ENCODE measurements at places on chromosomes 1 and 21.

DNA sequence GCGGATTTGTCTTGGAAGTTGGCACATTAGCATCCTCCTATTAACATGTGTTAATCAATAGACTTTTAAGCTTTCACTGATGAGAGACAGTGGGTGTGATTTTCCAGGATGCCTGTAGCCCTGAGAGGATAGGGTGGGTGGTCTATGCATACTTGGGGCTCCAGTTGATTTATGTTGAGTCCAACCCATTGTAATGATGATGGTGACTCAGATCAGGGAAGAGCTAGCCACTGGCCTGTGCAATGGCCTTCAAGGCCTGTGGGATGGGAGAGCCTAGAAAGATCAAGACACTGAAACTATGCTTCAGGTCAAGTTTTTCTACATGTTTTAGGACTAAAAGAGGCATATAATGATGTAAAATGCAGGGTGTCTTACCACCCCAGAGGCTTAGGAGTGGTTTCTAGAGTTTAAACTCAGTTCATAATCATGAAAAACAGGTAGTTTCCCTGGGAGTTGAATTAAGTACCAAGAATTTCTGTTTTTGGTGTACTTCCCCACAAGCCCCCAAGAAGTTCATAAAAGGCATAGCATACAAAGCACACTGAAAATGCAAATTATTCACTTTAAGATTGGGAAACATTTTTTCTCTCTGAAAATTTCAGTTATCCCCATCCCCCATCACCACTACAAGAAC lies 19.9 kb downstream of the BEND5 start:
- DNase-seq = no peak

DNA sequence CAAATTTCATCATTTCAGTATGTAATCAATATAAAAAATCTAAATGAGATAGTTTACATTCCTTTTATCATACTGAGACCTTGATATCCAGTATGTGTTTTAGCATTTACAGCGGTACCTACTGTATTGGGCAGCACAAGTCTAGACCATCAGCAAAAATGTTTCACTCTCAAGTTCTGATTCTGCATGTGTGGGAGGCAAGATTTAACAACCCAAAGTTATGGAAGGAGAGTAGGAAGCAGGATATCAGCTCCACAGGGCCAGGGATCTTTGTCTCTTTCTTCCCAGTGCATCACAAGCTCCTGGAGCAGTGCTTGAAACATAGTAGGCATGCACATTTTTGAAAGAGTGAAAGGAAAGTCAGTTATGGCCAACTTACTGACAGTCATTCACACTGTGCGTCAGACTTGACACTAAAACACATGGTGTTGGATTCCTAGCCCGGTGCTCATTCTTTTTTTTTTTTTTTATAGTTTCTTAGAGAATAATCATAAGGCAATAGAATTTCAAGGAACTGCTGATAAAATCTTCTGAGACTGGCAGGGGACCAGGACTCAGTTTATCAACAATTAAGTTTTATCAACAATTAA lies 6.1 kb downstream of the TENT5C start:
- DNase-seq = no peak

GRCh38 chr1:42008264-42008663 lies 89.5 kb upstream of the HIVEP3 start:
- no peak for DNase-seq

GRCh38 chr1:72336776-72337175 lies 54.4 kb upstream of the NEGR1 start:
- no peak for DNase-seq

- no peak for DNase-seq
These were observed 19.1 kb upstream of the SLC5A9 start for GRCh38 chr1:48203287-48203900.

DNA sequence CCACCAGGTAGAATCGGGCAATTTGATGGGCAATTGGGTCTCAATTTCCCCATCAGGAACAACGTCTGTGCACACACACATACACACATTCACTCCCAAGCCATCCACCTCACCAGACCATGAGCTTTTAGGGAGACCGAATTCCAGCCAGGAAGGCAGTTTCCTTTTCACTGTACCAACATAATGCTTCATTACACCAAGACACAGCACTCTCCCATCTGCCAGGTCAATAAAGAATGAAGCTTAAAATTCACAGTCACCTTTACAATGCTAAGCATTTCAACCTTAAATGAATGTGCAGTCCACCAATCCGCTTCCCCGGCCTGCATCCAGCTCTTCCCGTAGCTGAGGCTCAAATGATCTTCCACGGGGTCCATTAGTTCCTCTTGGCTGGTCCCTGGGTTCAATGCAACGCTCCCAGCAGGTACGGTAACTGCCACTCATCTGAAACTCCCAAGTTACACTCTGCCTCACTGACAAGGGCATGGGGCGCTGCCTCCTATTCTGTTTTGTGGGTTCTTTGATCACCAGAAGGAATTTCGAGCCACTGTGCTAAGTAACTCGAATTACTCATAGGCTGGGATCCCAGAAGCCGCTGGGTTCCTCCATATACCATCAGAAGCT lies 105.0 kb downstream of the SIM2 start:
- no peak for DNase-seq

DNA sequence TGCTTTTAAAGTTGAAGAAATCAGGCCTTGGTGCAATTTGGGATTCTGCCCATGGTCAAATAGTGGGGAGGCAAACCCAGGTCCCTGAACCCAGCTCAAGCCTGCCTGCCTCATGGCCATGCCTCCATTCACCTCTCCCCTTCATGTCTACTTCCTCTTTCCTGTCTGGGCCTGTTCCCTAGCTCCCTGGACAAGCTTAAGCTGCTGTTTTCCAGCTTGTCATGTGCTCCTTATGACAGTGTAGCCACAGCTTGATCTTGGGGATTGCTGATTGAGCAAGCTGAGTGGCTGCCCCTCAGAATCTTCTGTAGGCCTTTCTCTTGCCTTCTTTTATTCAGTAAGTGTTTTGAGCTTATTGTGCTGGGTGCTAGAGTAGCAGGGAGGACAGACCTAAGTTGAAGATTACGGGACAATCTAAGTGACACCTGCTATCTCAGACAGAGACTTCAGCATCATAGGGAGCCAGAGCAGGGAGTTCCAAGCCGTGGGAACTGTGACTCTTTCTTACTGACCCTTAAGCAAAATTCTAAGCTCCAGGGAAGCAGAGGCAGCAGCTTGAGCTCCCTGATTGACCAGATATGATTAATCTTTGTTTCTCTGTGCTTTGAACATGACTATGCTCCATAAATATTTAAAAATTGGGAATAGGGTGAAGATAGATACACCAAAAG lies 520 bp upstream of the MR1 start:
- no peak for DNase-seq

DNA sequence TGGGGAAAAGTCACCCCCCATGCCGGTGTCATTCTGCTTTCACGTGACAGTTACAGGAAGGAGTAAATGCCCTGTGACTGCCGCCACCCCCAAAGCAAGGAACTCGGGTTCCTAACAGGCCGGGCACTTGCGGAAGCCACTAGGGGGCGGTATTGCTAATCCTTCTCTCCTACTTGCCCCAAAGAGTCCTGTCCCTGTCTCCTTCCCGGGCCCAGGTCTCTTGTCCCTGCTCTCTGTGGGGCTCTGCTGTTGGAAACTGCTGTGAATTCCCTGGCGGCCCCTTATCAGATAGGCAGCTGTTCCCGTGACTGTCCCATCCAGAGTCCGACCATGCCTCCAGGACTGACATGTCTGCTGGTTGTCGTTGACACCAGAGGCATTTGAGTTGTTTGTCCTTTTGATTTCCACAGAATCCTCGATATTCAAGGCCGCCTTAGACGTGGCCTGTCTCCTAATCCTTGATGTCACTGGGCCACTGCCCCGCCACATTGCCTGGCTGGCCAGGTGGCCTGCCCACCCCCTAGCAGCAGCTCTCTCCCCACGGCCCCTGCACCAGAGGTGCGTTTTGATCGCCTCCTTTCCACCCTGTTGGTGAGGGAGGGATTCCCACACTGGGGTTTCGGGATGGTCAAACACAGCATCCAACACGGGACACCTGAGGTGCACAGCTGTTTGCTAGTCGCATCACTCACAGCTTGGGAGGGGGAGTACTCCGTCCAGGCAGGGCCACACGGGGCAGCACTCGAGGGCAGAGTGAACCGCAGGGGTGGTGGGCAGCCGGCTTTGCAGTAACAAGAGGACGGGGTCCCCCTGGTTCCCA lies 37.3 kb downstream of the CHAF1B start:
- DNase-seq = no peak

DNA sequence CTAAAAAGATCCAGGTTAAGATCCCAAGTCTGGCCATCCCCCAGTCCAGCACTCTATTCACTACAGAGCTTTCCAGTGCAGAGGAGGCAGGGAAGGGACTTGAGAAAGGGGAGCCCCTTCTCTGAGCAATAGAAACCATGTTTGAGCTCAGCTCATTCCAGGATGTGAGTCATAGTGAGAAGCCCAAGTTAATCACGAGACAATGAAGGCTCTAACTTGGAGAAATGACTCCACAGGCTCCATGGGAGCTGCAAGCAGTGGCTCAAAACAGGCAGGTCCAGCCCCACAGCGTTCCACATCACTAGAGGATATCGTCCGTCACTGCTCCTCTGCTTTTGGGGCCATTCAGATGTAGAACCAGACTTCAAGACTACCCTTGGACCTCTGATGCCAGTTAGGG lies 59.1 kb downstream of the CAMK2N1 start:
- no peak for DNase-seq

- no peak for DNase-seq
These were observed 92.9 kb downstream of the KIF14 start for GRCh38 chr1:200527670-200528069.

DNA sequence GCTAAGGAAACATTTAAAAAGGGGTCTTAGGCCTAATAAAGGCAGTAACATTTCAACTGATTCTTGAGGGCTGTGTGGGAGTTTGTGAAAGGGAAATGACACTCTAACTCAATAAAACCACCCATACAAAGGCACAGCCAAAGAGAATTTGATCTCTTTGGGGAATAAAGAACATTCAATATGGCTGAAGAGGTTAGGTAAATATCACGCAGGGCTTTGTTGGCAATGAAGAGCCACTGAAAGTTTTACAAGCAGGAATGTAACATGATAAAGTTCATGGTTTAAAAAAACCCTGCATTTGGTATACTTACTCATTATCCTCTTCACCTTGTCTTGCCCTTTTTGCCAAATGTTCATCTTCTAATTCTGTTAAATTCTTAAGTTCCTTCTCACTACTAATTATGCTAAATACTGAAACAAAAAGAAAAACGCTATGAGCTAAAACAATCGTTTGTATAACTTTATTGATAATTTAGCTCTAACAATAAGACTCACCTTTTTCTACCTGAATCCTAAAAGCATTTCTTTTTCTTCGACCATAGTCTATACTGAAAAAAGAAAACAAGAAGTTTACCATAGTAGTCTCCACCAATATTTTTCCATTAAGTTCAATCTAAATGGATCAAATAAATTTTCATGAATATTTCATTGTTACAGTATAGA lies 12.5 kb downstream of the NVL start:
- no peak for DNase-seq

DNA sequence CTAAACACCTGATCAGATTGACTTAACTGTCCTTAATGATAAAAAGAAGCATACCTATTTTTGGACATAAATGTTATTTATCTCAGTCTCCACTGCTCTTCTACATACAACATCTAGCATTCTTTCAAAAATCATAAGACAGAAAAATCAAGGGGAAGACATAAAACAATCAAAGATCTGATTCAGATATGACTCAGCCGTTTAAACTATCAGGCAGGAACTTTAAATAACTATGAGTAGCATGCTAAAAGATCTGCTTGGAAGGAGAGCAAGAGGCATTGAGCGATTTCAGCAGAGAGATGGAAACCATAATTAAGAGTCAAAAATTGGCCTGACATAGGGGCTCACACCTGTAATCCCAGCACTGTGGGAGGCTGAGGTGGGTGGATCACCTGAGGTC lies 27.2 kb upstream of the SLC22A15 start:
- DNase-seq = no peak

DNA sequence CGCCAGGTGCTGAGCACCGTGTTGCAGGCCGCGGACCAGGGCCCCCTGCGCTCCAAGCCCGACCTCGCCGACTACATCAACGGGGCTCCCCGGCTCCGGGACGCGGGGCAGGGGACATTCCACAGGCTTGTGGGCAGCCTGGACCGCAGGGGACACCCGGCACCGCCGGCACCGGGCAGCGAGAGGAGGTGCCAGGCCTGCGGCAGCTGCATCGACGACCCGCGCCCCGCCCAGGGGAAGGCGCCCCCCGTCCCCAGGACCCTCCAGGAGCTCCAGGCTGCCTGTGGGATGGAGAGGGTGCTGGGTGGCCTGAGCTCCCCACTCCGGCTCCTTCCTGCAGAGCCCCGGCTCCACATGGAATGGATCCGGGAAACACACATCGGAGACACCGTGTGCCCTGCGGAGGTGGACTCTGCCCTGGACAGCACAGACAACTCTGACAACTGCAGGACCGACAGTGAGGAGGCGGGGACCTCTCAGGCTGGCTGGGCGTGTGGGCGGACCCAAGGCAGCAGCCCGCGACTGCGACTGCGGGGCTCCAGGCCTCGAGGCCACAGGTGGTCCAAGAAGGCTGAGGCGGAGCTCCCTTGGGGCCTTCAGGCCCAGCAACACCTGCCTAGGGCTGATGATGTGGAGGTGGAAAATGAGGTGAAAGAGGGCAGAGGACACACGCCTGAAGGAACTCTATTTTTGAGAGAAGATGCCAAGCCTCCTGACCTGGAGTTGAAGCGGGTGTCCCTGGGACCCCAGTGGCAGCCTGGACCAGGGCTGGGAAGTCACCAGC lies 22.8 kb downstream of the KIAA1614 start:
- DNase-seq = no peak

DNA sequence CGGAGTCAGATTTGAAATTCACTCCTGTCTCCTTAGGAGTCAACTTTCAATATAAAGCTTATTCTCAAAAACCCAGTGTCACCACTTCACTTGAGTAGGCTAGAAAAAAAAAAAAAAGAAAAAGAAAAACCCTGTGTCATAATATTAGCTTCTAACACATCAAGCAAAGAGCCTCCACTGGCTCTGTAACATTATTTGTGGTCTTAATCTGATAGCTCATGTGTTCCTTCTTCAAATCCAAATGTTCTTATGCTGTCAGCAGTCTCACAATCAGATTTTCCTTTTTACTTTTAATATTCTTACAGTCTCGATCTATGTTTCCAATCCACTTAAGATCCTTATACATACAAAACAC lies 26.1 kb upstream of the PSMG1 start:
- no peak for DNase-seq

- no peak for DNase-seq
These were observed 1.2 kb downstream of the DMRTA2 start for GRCh38 chr1:50421768-50422674.

- no peak for DNase-seq
These were observed 44.0 kb downstream of the ZBTB17 start for GRCh38 chr1:15931884-15932283.

- DNase-seq = no peak
These were observed 7.0 kb downstream of the BCAN start for GRCh38 chr1:156648951-156649350.

GRCh38 chr1:225349826-225350225 lies 78.0 kb downstream of the LBR start:
- DNase-seq = no peak
